ENCODE measurements at places on chromosomes 1 and 21.
A peak's percentile ranks its signal among the peaks of the same experiment; 100 is the strongest.

GRCh38 chr1:188826800-188827199, 1650.9 kb downstream of the BRINP3 start:
- DNase-seq, result no peak

GRCh38 chr1:100353071-100353801, 930 bp downstream of the CDC14A start:
- DNase-seq, result peak; percentile 25

DNA sequence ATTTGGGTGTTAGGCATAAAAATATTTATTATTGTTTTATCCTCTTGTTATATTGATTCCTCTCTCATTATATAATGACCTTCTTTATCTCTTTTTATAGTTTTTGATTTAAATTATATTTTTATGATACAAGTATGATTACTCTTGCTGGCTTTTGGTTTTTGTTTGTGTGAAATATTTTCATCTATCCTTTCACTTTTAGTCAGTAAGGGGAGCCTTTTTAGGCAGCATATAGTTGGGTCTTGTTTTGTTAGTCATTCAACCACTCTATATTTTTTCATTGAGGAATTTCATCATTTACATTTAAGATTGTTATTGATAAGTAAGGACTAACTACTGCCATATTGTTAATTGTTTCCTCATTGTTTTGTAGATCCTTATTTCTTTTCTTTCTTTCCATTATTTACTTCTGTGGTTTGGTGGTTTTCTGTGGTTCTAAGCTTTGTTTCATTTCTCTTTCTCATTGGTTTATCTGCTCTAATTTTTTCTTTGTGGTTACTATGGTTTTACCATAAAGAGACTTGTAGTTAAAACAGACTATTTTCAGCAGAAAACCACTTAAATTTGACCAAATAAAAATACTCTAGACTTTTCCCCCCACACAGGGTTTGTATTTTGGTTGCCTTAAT, 593.1 kb downstream of the NUF2 start:
- DNase-seq, result no peak

- no peak for DNase-seq
Measured at GRCh38 chr1:53315046-53315445, 12.8 kb downstream of the LRP8 start.

DNA sequence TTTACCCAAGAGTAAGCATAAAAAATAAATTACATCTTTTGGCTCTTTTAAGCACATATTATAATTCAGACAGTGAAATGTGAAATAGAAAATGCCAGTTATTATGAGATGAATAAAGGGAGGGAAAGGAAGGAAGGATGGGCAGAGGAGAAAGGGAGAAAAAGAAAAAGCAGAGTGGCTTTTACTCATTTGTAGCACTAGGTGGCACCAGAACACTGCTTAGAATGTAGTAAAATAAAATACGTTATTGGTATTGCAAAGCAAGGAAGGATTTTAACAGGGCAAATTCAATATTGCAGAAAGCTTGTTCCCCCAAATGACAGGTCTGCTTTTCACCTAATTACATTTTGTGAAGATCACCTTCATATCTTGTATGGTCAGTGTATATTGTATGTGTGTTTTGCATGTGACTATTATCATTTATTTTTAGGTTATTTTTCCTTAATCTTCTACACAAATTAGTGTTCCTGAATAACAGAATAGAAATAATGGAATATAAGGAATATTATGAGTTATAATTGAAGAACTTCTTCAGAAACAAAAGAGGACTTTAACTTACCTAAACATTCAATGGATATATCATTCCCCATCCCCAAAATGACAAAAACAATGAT, 9.1 kb upstream of the PCNX2 start:
- DNase-seq, result no peak

DNA sequence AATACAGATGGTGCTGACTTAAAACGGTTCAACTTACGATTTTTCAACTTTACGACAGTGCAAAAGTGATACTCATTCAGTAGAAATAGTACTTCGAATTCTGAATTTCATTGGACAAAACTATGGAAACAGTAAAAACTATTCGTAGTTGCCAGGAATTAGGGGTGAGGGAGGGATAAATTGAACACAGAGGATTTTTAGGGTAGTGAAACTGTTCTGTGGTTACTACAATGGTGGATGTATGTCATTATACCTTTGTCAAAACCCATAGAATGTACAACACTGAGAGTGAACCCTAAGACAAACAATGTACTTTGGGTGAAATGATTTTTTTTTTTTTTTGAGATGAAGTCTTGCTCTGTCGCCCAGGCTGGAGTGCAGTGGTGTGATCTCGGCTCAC, 7.5 kb downstream of the DDR2 start:
- DNase-seq, result no peak

GRCh38 chr1:100703716-100704115, 15.8 kb upstream of the VCAM1 start:
- DNase-seq, result no peak

DNA sequence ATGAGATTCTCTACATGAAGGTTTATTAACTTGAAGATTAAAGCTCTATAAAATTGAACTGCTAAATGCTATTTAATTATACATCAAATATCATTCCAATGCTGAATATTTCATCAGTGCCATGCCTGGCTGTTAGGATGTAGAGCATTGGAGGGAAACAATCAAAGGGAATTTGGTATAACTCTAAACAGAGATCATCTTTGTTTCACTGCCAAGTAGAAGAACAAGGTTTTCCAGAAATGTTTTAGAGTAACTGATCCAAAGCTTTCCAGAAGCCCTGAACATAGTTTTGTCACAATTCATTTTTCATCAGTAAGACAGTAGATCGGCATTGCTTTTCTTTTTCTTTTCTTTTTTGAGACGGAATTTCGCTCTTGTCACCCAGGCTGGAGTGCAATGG, 5.9 kb upstream of the DSTYK start:
- DNase-seq, result no peak

GRCh38 chr1:175033953-175034352, 10.7 kb upstream of the MRPS14 start:
- no peak for DNase-seq

- DNase-seq, result no peak
Measured at GRCh38 chr1:243718893-243719292, 131.2 kb downstream of the AKT3 start.

DNA sequence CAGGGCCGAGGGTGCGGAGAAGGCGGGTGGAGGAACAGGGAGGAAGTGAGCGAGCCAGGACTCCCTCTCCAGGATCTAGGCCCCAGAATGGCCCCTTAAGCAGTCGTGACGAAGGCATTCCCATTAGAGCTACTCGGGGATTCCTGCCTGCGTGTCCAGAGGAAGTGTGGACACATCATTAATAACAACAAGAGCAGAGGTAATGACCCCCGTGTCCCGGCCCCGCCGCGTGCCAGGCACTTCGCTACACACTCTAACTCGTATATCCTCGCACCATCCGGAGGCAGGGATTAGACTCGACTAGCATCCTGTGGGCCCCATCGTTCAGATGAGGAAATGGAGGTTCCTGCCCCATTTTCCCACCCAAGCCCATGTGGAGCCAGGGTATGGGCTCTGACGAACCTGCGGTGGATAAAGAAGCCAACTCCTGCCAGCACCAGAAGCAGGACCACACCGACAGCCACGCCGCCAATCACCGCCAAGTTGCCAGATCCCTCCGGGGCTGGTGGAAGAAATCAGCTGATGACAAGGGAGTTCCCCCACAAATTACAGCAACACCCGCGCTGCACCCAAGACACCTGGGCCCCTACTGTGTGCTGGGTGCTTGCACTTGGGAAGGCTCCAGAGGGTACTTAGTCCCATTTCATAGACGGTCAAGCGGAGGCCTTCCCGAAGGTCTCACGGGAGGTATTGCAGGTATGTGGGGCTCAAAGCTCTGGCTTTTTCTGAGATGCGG, 21.6 kb downstream of the EPHA2 start:
- DNase-seq, result no peak

DNA sequence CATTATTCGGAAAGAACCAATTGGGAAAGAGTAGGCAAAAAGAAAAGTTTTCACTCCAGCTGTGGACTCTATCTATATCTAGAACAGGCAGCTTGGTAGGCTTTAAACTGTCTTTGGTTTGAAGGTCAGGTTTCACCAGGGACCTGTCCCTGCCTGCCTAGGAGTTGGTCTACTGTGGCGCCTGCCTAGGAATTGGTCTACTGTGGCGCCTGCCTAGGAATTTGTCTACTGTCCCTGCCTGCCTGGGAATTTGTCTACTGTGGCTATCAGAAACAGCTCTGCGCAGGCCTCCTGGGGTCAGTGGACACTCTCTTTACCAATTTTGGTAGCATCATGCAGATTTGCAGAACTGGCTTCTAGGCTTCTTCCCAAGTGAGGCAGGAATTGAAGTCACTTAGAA, 13.8 kb downstream of the USP25 start:
- no peak for DNase-seq

GRCh38 chr1:233569636-233570035, 44.3 kb upstream of the KCNK1 start:
- no peak for DNase-seq

GRCh38 chr1:70085521-70085920, 119.9 kb downstream of the LRRC40 start:
- no peak for DNase-seq

DNA sequence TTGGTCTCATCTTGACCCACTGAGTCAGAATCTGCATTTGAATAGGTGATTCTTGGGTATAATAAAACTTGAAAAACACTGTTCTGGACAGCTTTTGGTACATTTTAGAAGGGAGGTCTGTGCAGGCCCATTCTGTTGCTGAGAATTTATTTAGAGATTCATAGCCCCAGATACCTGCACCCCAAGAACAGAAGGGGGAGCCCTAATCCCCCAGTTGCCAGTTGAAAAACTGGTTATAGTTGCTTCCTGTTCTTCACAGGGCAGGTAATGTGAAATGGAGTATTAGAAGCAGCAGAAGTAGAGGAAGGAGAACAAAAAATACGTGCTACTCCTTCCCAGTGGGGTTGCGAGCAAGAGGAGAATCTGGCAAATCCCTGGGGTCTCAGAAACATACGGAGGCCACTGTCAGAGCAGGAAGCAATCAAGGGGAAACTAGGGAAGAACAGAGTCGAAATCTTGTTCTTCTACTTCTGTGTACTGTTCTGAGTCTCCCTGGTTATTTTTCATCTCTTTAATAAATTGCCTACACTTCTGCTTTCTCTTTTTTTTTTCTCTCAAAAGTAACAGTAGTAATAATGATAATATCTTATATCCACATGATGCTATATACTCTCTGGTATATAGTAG, 4.6 kb upstream of the CLCA2 start:
- DNase-seq, result no peak

DNA sequence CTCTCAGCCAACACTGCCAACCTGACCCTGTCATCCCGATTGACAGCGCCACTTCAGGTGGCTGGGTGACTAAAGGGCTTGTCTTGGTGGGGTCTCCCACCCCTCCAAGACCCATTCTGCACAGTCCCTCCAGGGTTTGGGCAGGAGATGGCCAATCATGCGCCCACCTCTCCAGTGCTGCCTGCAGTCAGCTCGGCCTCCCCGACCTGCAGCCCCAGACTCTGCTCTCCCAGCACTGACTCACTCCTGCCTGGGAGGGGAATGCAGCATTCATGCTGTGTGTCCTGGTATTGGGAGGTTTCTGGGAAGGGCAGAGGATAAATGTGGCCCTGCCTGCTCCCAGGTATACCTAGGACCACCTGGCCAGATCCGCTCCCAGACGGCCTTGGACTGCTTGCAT, 9.7 kb downstream of the TMEM81 start:
- DNase-seq, result no peak

GRCh38 chr21:42146821-42147220, 72.1 kb upstream of the ABCG1 start:
- DNase-seq, result no peak

All from putamen (tissue), 1 donor.